CD8-positive, alpha-beta T cell (primary cell): ENCODE measurements at places on chromosomes 3 and 15.

DNA sequence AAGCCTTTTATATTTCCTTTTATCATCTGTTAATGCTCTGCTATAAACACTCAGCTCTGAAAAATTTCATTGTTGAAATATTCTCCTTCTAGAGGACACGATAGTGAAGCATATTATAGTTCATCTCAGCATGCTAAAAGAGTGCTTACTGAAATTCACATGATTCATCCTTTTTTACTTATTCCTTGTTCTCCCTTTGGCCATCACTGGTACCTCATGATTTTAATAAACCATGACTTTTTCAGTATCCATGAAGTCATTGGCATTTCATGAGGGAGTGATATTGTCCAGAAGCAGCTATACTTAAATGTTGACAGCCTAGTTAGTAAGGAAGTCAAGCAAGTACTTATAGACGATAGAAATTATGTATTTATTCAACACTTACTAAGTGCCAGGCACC, 112.7 kb downstream of the PROS1 start:
- no peak for DNase-seq

GRCh38 chr3:8854656-8855055, 85.2 kb upstream of the OXTR start:
- no peak for DNase-seq

- no peak for DNase-seq
Measured at GRCh38 chr3:189907803-189908202, 212.9 kb downstream of the P3H2 start.

- no peak for DNase-seq
Measured at GRCh38 chr15:44676676-44677075, 13.2 kb upstream of the SPG11 start.

DNA sequence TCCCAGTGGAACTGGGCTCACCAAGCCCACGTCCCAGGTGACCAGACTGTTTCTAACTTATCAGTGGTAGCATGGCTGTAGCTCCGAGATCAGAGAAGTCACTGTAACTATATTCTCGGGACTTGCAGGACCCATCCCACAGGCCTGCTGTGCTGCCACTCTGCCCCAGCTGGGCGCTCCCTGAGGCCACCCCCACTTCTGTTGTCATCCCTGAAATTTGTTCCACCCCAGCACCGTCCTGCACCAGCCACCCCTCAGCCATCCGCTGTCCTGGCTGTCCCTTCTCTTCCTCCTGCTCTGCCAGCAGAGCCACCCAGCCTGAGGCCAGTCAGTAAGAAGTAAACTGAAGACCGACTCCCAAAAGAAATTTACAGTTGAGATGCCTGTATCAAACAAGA, 33.0 kb upstream of the VILL start:
- DNase-seq = no peak
